Cortex of kidney (tissue), 1 donor: ENCODE measurements at places on chromosomes 3 and 15.

DNA sequence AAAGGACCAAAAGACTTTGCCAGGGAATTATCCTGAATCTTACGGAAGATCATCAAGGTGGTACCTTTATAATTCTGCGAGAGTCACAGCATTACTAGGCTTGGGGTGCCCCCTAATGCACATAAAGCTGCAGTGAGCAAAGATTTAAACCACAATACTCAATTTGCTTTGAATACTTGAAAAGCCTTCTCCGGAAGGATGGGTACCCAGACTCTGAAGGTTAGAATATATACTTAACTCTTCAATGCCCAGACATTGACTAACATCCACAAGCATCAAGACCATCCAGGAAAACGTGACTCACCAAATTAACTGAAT lies 117.8 kb upstream of the KCNH8 start:
- DNase-seq, result no peak

- DNase-seq, result no peak
Observed at GRCh38 chr3:162213956-162214355, 717.3 kb downstream of the OTOL1 start.

GRCh38 chr3:123686251-123686650 lies 101.4 kb upstream of the HACD2 start:
- DNase-seq, result no peak

DNA sequence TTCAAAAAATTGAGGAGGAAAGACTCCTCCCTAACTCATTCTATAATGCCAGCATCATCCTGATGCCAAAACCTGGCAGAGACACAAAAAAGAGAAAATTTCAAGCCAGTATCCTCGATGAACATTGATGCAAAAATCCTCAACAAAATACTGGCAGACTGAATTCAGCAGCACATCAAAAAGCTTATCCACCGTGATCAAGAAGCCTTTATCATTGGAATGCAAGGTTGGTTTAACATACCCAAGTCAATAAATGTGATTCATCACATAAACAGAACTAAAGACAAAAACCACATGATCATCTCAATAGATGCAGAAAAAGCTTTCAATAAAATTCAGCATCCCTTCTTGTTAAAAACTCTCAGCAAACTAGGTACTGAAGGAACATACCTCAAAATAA lies 24.2 kb upstream of the CAPN3 start:
- DNase-seq, result no peak

DNA sequence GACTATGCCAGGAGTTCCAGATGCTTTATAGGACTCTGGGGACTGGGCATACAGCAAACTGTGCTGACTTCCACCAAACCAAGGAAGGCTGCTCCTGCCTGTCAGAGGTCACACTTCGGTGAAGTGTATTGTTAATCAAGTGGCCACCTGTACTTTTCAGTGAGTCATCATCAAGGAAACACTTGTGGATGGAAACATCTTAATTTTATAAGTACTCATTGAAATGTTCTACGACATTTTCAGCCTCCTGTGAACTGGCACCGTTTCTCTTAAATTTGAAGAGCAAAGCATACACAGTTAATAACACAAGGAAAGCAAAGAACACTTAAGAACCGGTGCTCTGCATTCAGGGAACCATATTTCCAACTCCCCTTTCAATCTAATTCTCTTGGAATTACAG lies 801.7 kb upstream of the DPPA4 start:
- no peak for DNase-seq

- no peak for DNase-seq
Observed at GRCh38 chr3:74165211-74165610, 449.2 kb downstream of the CNTN3 start.

GRCh38 chr3:136184703-136185102 lies 11.4 kb downstream of the MSL2 start:
- DNase-seq, result no peak

DNA sequence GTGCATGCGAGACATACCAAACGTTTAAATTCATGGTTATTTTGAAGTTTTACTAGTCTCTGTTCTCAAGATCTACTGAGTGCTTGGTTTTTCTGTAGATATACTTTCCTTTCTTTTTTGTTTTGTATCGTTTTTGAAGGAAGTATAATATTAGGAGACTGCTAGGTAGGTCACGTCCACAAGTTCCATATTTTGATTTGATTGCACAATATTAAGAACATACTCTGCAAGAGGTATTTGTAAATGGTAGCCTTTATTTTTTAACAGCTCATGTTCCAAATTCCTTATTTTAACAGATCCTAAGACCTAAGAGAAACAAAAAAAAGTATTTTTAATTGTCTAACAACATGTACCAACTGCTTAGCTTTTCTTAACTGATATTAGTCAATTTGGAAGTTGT lies 156.7 kb downstream of the SERPINI1 start:
- DNase-seq, result no peak

DNA sequence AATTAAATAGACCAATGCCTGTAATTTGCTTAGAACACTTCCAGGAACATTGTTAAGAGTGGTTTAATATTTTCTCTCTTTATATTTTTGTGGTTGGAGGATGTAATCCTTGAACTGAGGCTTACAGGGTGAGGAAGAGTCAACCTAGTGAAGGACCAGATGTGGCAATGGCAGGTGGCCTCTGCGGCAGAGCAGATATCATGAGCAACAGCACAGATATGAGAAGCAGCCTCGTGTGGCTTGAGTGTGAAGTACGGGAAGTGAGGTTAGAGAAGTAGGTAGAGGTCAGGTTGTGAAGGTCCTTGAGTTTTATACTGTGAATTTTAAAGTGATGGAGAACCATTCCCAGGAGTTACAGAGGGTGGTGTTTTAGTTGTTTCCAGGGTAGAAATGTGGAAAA lies 417.6 kb upstream of the SUCLG2 start:
- no peak for DNase-seq

DNA sequence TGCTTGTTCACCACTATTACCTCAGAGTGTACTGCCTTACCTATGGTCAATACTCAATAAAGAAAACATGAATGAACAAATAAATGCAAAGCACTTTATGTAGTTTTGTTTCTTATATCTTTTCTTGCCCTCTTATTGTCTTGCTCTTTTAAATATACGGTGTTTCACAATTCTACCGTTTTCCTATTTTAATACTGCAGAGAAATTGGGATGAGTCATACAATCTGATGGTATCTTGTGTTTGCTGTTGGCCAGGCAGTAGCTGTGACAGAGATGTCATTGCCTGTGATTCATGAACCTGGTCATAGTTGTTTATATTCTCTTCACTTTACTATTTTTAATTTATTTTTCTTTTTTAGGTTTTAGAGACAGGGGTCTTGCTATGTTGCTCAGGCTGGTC lies 48.3 kb downstream of the SERP1 start:
- no peak for DNase-seq

DNA sequence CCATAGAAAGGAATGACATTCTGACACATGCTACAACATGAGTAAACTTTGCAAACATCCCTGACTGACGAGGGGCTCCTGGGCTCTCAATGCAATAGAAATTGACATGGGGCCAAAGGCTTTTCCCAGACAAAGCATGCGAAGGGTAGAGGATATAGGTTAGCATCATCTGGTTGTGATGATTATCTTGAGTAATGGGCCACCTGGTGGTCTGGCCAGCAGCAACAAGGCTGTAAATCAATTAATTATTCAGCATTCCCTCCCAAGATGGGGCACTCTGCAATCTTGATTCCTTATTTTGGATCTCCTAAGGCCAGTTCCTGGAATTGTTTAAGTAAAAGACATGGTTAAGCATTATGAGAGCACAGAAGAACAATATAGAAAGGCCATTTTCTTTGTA lies 99.2 kb downstream of the AGBL1 start:
- DNase-seq, result no peak

DNA sequence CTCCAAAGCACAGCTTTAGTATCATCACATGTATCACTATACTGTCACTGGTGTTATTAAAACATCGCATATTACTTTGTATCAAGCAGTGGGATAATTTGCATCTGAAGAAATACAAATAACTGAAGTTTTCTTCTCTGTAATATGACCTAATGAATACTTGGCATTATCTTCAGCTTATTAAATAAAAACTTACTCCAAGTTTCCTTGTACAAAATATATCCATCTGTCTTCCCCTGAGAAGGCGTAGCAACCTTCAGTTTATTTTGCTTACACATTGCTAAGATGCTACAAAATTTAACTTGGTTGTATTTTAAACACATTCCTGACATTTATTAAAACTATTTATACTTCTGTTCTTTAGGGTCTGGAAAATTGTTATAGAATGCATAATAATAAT lies 13.7 kb downstream of the FGF7 start:
- no peak for DNase-seq

DNA sequence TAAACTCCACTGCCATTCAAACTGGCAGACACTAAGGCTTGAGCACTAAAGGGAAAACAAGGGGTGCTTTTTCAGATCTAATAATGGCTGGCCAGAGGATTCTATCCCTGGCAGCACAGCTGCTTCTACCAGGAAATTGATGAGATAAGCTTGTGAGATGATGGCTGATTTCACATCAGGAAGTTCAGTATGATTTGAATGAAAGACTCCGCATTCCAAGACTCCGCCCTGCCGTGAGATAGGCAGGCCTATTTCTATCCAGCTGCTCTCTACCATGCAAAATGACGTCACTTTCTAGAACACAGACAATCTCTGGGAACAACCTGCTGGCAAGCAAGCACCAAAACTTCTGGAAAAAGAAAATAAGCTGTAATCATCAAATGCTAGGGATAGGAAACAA lies 171.8 kb downstream of the WDR76 start:
- no peak for DNase-seq

DNA sequence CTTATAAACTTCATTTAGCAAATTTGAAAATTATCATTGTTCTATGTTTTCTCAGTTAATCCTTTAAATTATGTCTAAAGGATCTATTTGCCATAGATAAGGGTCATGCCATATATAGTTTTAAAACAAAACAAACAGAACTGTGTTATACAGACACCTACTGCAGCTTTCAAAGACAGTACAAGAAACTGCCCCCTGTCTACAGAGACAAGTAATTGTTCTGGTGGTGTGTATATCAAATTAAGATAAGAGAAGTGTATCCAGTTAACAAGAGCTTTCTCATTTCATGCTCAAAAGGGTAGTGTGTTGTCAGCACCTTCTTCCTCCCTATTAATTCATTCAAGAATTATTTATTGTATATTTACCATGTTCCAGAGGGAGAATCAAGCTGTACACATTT lies 201.2 kb downstream of the FMN1 start:
- no peak for DNase-seq

- no peak for DNase-seq
Observed at GRCh38 chr3:169965562-169966427, 812 bp upstream of the SEC62 start.

DNA sequence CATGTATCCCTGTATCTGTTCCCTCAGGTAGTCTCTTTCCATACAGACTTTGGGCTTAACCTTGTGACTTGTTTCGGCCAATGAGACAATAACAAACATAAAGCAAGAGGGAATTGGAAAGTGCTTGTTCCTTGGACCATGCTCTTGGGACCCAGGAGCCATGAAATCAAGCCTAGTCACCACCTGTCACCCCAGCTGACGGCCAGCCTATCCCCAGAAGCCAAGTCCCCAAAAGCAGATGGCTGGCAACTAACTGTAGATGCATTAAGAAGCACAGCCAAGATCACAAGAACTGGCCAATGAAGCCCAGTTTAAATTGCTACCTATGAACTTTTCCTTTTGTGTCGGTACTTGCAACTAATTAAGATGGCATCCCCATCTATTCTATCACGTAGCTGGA lies 822.0 kb downstream of the CADM2 start:
- DNase-seq, result no peak

DNA sequence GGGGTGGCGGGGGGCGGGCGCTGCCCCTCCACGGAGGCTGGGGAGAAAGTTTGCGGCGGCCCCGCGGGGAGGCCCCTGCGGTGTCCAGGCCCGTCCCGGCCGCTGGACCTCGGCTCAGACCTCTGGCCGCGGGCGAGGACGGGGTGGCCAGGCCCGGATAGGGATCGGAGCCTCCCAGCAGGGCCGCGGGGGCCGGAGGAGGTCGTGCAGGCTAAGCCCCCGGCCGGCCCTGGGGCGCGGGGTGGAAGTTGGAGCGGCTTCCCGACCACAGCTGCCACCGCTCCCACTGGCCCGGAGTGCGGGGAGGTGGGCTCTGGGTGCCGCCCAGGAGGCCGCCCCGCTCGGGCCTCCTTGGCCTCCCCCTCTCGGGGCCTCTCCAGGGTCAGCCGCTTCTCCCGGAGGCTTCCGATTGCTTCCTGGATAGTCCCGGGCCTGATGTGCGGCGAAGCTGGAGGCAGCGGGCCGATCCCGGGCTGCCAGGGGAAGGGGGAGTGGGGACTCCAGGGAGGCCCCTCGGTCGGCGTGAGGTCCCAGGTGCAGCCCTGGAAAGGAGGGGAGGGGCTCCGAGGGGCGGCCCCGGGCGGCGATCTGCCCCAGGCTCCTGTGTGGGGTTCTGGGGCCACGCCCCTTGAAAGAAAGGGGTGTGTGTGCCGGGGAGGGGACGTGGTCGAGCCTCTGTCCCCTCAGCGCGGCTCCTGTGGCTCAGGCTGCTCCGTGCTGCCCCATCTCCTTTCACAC lies 907 bp downstream of the PLXNA1 start:
- no peak for DNase-seq

- DNase-seq, result no peak
Observed at GRCh38 chr15:67025719-67026609, 39.4 kb upstream of the SMAD3 start.

DNA sequence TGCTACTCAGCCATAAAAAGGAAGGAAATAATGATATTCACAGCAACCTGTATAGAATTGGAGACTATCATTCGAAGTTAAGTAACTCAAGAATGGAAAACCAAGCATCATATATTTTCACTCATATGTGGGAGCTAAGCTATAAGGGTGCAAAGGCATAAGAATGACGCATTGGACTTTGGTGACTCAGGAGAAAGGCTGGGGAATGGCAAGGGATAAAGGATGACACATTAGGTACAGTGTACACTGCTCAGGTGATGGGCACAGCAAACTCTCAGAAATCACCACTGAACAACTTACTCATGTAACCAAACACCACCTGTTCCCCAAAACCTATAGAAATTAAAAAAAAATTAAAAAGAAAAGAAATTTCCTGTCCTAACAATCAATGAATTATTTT lies 42.7 kb downstream of the ALCAM start:
- no peak for DNase-seq

GRCh38 chr3:20622304-20622703 lies 436.3 kb upstream of the SGO1 start:
- DNase-seq, result no peak

- DNase-seq, result no peak
Observed at GRCh38 chr15:52737720-52738119, 52.4 kb downstream of the ONECUT1 start.
